ENCODE measurements at places on chromosomes 6 and 20.
A peak's percentile ranks its signal among the peaks of the same experiment; 100 is the strongest.

GRCh38 chr20:21183722-21184121 is 57.8 kb downstream of the KIZ start:
- no peak for DNase-seq

DNA sequence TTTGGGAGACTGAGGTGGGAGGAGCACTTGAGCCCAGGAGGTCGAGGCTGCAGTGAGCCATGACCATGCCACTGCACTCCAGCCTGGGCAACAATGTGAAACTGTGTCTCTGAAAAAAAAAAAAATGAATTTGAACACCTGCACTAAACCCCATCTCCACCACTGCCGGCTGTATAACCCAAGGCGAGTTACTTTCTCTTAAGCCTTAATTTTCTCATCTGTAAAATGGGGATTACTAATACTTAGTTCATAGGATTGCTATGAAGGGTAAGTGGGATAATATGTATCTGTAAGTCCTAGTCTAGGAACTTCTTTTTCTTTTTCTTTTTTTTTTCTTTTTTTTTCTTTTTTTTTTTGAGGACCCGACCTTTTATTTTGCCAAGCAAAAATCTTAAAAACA is 61.5 kb downstream of the SHLD1 start:
- no peak for DNase-seq

DNA sequence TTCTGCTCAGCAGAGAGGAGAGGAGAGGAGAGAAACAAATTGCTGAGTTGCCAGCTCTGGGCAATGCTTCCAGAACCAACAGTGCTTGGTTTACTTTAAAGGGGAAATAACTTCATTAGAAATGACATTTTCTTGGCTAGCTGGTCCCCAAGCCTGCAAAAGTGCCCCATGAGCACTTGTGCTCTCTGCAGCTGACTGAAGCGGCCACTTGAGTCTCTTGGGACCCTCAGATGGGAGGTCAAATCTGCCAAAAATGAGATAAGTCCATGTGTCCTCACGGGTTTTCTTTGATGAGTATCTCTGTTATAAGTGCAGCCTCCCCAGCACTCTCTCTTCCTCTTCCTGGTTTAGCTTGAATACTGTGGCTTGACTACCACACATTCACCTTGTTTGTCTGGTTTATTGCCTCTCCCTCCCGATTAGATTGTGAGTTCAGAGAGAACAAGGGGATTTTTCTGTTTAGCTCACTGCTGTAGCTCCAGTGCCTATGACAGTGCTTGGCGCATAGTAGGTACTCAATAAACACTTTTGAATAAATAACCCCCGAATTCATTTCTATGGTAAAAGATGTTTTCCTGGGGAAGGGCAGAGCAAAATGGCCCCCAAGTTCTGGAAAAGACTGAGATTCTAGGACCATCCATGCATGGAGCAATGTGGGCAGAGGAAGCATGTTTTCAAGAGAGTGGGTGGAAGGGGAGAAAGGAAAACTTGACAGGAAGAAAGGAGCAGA is 7.0 kb upstream of the RIN2 start:
- DNase-seq, result no peak

- DNase-seq, result peak; percentile 45
Observed at GRCh38 chr6:17281100-17281496, at the start of gene RBM24. TSS of gene RBM24 (plus strand) at chr6:17281361. CDS start at chr6:17281582, 221 bp downstream.

- DNase-seq, result no peak
Observed at GRCh38 chr20:37375227-37375626, 29.3 kb downstream of the SRC start.

Data from right renal pelvis (tissue), 4 donors.